ENCODE measurements at places on chromosomes 4 and X.
A peak's percentile ranks its signal among the peaks of the same experiment; 100 is the strongest.

- H3K27me3 ChIP-seq, result no peaks in the 10 kb centered on the region
- peak overlapping the region; percentile 96 for H3K27ac ChIP-seq
- peak overlapping the region; percentile 97 for H3K4me3 ChIP-seq
- peaks cover 28% of the 10 kb centered on the region for H3K36me3 ChIP-seq
Observed at GRCh38 chrX:129782706-129783105, 3.0 kb downstream of the SASH3 start.

GRCh38 chr4:62709618-62710252 is 1509.6 kb downstream of the ADGRL3 start:
- DNase-seq, result no peak
- no peaks in the 10 kb centered on the region for H3K36me3 ChIP-seq
- no peak overlapping the region for H3K27ac ChIP-seq
- no peaks in the 10 kb centered on the region for H3K4me1 ChIP-seq
- H3K27me3 ChIP-seq, result no peaks in the 10 kb centered on the region

DNA sequence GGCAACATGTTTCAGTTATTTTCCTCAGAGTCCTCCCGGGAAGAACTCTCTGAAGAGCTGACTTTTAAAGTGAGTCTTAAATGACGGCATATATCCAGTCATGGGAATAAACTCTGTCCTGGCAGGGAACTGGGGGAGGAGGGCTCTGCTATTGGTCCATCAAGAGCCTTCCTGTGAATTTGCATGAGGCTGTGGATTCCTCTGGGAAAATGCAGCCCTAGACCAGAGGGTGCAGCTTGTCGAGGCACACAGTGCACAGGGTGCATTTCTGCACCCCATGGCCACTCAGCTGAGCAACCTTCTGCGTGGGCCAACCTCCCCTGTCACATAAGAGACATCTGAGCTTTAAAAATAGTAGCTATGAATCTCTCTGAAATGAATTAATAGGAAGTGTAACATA is 360.0 kb downstream of the GALNTL6 start:
- H3K36me3 ChIP-seq, result no peaks in the 10 kb centered on the region
- H3K27me3 ChIP-seq, result no peaks in the 10 kb centered on the region
- DNase-seq, result no peak
- H3K4me1 ChIP-seq, result no peaks in the 10 kb centered on the region
- no peak overlapping the region for H3K27ac ChIP-seq

GRCh38 chr4:80263541-80264351 is 2.7 kb upstream of the FGF5 start:
- no peaks in the 10 kb centered on the region for H3K36me3 ChIP-seq
- peaks cover 89% of the 10 kb centered on the region for H3K27me3 ChIP-seq
- DNase-seq, result no peak
- no peak overlapping the region for H3K27ac ChIP-seq
- H3K4me1 ChIP-seq, result peaks cover 17% of the 10 kb centered on the region

DNA sequence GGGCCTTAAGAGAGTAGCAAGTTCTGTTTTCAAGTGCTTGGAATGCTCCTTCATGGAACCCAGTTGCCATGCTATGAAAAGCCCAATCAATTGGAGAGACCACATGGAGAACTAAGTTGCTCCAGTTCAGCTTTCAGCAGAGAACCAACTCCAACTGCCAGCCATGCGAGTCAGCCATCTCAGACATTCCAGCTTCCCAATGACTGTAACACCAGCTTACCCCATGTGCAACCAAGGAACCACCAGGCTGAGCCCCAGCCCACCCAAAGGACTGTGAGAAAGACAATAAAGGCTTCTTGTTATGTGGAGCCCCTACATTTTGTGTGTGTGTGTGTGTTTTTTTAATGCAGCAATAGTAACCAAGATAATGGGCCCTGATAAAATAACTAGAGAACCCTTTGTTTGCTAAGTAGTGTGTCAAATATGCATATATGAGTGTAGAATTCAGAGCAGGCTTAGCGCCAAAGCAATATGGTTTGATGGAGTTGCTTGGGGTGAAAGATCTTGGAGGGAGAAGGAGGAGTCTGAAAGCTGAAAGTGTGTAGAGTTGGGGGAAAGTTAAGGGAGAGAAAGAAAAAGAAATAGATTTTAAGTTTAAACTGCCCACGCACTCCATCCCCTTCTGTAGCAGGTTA is 35.0 kb upstream of the CCKAR start:
- no peaks in the 10 kb centered on the region for H3K4me1 ChIP-seq
- no peak overlapping the region for H3K27ac ChIP-seq
- H3K4me3 ChIP-seq, result no peak overlapping the region
- DNase-seq, result no peak

DNA sequence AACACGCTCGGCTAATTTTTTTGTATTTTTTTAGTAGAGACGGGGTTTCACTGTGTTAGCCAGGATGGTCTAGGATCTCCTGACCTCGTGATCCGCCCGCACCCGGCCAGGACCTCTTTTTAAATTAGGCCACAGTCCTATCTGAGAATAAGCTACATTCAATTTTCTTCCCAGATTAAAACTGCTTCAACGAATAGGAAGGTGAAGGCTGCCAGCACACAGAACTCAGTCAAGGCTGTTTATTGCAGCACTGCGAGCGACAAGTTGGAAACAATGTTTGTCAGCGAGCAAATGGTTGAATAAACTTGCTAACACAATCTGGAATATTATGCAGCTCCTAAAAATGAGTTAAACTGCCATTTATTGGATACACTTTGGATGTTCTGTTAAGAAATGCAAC is 1.9 kb downstream of the GRPEL1 start:
- peaks cover 46% of the 10 kb centered on the region for H3K4me1 ChIP-seq
- DNase-seq, result no peak
- H3K4me3 ChIP-seq, result peak overlapping the region; percentile 83
- peaks cover 29% of the 10 kb centered on the region for H3K36me3 ChIP-seq

Data from CD14-positive monocyte (primary cell).